ENCODE measurements at places on chromosomes 12 and 14.
A peak's percentile ranks its signal among the peaks of the same experiment; 100 is the strongest.

DNA sequence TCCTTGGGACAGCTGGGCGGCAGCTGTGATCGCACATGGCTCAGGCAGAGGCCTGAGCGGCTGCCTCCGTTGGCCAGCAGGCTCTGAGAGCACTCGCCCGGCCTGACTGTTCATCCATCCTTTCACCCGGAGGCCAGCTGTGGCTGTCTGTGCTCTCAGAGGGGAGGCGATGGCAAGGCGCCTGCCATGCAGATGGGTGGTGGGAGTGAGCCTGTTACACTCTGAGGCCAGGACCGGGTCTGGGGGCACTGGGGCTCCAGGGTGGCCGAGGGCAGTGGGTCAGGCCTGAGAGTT lies 292.3 kb downstream of the TMEM121 start:
- DNase-seq, result no peak

- DNase-seq, result peak; percentile 89
Observed at GRCh38 chr12:47812797-47813510, 6.7 kb downstream of the HDAC7 start.

- DNase-seq, result peak; percentile 58
Observed at GRCh38 chr12:46933947-46934346, 108.2 kb upstream of the SLC38A4 start.

- DNase-seq, result no peak
Observed at GRCh38 chr12:587132-588023, 75.9 kb downstream of the NINJ2 start.

DNA sequence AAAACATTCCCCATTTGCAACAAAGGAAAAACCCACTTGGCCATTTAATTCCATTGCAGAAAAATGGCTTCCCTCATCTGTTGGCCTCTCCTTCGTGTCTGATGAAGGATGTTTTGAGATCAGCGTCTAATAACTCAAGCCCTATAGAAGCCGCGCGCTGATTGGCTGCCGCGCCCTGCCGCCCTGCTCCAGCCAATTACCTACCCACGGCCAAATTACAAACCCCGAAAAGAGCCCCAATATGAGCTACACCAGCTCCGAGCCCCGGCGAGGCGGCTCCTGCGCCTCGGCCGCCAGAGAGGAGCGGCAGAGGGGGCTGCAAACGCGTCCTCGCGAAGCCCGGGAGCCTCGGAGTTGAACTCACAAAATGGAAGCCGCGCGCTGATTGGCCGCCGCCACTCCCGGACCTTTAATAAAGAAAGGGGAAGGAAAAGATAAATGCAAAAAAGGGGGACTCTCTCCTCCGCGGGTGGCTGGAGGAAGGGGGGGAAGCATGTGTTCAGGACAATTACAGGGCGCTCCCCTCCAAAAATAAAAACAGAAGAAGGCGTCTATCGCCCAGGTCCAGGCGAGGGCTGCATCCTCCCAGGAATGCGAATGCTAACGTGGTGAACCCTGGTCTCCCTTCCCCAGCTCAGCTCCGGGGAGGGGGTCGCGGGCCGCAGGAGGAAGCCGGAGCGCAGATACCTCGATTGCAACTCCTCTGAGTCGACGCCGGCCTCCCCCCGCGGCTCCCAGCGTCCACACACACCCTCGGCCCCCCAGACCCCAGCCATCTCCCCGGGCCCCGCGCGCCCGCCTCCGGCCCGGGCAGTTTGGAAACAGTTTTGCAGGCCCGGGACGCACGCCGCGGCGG lies 738 bp upstream of the SETD1B start:
- DNase-seq, result peak; percentile 91

DNA sequence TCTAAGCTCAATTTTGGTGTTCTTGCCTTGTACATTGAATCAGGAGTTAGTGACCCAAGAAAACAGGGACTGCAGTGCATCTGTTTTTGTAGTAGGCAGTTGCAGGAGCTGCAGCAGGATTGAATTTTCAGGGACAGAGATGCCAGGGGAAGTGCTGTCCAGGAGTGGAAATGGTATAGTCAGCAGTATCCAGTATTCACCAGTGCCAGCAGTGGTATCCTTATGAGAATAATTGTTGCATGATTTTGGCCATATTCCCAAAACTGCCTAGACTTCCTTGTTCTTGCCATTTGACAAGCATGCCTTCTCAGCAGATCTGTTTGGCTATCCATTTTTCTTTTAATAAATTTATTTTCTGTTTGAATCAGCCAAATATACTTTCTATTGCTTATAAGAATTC lies 18.6 kb upstream of the ABCD2 start:
- DNase-seq, result no peak

GRCh38 chr14:67411820-67412421 lies at the start of gene PLEK2:
TSS of gene PLEK2 (minus strand) at chr14:67412165. CDS start at chr14:67412059, 106 bp downstream.
- DNase-seq, result peak; percentile 56

- no peak for DNase-seq
Observed at GRCh38 chr12:120678572-120678971, 8.4 kb upstream of the MLEC start.

GRCh38 chr14:59251811-59252771 lies 63.6 kb downstream of the DAAM1 start:
- peak; percentile 23 for DNase-seq

DNA sequence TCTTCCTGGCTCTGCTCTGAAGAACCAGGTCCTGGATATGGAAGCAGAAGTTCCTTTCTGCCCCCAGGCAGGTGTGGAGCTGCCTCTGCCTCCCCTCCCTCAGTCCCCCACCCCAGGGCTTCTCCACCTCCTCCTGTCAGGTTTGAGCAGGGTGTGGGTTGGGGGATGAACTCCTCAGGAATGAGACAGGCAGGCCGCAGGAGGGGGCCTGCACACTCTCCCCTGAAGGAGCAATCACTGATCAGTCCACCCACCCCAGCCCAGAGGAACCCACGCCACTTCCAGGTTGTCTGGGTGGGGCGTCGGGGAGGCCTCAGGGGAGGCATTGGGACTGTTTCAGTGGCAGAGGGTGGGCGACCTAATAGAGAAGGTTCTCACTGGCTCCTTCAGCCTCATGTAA lies 26.6 kb downstream of the FAIM2 start:
- no peak for DNase-seq

DNA sequence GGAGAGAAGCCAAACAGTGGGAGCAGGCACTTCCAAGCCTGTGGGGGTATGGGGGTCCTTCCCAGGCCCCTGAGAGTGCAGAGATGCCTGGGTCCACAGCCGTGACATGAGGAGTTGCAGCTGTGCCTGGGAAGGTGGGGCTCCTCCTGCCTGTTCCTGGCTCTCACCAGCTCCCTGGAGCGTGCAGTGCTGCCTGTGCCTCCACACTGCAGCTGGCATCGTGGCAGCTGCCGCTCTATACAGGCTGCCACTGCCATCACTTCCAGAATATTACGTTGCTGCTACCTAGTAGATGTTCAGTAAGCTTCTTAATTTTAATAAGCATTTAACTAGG lies 223.7 kb downstream of the KCNC2 start:
- DNase-seq, result no peak

DNA sequence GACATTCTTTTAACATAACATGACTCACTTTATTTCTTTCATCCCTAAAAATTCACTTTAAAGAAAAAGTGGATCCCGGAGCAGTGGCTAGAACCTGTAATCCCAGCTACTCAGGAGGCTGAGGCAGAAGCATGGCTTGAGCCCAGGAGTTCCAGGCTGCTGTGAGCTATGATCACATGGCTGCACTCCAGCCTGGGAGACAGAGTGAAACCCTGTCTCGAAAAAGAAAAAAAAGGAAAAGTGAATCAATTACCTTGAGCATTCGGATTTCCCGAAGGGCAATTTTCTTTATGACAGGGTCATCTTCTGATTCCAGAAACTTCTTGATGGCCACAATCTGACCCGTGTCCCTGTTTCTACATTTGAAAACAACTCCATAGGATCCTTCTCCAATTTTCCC lies 1.2 kb downstream of the CDKL1 start:
- DNase-seq, result no peak

GRCh38 chr12:81257947-81258551 lies 180.2 kb downstream of the ACSS3 start:
- peak; percentile 27 for DNase-seq

GRCh38 chr14:46048127-46048526 lies 603.5 kb downstream of the RPL10L start:
- DNase-seq, result peak; percentile 5

DNA sequence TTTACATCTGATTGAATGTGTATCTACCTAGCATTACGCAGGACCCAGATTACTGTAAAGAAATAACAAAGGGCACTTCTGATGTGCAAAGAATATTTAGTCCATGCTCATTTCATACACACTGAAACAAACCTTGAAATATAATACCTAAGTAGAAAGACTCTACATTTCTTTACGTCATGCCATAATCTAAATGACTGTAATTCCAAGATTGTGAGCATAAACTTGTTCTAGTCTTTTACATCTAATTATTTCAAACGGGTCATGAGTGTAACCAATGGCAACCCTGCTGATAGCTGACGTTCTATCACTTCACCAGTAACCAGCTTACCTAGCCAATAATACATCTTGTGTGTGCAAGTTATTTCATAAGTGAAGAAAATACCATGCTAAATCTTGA lies 433.8 kb downstream of the PRKD1 start:
- no peak for DNase-seq

DNA sequence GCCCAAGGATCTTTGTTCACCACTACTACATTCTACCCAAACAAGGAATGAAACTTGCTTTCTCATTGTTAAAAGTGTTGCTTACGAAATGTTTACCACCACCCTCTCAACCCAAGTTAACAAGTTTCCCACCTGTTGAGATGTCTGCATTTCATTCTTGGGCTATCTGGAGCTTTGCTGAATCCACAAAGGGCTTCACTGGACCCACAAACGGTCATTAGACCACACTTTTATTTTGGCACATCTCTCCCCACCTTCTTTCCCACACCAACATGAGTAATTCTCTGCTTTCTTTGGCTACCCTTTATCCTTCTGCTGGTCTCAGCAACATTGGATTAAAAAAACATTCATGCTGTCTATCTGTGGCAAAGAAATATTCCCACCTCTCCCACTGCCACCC lies 78.0 kb downstream of the TMEM260 start:
- DNase-seq, result no peak

DNA sequence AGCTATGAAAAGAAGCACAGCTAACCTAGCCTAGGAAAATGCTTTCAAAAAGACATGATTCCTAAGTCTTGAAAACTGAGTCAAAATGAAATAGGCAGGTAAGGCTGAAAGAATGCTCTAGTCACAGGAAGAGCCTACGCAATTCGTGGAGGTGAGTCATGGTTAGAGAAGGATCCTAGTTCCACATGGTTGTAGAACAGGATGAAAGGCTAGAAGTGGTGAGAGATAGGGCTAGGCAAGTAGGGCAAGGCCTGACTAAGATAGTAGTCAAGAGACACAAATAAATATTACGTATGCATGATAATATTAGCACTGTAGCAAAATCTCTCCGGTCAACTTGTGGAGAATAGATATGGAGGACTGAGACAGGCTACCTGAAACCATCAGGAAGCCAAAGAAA lies 47.2 kb downstream of the PLCZ1 start:
- peak; percentile 66 for DNase-seq

- DNase-seq, result no peak
Observed at GRCh38 chr12:80230068-80230467, 130.7 kb downstream of the OTOGL start.

- no peak for DNase-seq
Observed at GRCh38 chr14:68846466-68846865, 53.6 kb upstream of the ZFP36L1 start.

DNA sequence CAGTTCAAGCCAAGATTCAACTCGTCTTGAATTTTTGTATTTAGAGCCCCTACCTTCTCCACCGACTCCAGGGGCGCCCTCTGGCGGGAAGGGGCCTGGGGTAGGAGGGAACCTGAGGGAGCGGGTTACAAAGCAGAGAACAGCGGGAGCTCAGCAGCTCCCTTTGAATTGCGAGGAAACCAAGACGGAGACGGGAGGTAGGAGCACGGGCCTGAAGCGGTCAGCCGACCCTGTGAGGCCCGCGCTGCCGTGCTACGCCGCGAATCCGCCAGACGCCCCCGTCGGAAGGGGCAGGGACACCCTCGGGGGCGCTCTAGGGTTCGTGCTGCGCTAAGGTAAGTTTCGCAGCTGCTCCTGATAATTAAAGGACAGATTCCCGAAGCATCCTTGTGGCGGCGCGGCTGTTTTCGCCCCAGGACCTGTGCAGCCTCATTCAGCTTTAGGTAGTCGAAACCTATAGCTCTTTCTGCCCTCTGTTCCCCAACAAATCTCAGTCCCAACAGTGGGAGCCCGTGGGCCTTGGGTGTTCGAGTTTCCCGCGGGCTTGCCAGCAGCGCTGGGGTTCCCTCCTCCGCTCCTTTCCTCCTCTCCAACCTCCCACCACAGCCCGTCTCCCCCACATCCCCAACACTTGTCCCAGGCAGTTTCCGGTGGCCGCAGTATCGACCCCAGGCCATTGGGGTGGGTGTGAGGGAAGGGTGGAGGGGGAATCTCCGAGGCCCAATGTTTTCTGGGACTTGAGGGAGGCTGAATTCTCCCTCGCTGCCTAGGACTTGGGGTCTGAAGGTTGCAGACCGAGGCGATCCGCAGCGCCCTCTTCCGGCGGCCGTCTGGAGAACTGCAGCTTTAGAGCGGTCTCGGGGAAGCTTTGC lies 5.1 kb upstream of the NKX2-1 start:
- DNase-seq, result no peak

- no peak for DNase-seq
Observed at GRCh38 chr12:49876070-49876469, 27.6 kb downstream of the FAIM2 start.

DNA sequence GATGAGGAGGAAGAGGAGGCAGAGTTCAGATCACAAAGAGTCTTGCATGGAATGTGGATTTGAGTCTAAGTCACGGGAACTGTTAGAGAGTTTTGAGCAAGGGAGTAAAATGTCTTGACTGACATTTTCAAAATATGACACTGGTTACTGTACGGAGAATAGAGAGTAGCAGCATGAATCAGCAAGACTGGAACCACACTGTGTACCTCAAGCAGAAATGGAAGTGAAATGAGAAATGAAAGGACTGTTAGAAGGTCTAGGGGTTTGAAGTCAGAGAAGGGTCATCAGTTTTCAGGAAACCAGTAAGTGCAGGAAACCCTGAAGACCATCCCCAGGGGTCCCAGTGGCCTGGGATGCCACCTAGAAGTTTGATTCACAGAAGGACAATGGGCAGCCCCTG lies 236.3 kb downstream of the GALC start:
- no peak for DNase-seq

- no peak for DNase-seq
Observed at GRCh38 chr12:75856235-75856634, 175.3 kb downstream of the PHLDA1 start.

DNA sequence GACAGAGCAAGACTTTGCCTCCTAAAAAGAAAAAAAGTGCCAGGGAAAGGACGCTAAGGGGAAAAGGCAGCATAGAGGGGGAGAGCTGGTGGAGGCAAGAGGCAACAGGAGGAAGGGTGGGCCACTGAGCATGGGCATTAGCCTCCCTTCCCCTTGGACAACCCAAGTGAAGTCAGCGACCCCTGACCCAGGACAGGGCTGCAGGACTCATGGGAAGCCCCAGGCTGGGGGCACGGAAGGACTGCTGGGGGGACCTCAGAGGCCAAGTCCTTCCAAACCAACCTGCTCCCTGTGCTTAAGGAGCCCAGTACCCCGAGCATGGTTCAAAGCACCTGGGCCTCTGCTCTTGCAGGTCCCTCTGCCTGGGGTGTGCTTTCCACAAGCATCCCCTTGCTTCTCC lies 27.5 kb downstream of the CMKLR1 start:
- no peak for DNase-seq

- peak; percentile 30 for DNase-seq
Observed at GRCh38 chr12:98828802-98829600, 183.9 kb downstream of the APAF1 start.

- DNase-seq, result no peak
Observed at GRCh38 chr12:116375278-116375842, 97.9 kb upstream of the MED13L start.

- no peak for DNase-seq
Observed at GRCh38 chr14:85054178-85054577, 475.8 kb upstream of the FLRT2 start.

- DNase-seq, result no peak
Observed at GRCh38 chr12:19539071-19539470, 99.8 kb downstream of the AEBP2 start.

GRCh38 chr14:36173161-36173560 lies 3.4 kb downstream of the PTCSC3 start:
- DNase-seq, result no peak
